ENCODE measurements at places on chromosomes 11 and 22. TPM values are rescaled to one million over a fixed set of nuclear protein-coding genes. Genes with fewer than 3 reads are reported as not detected.
A peak's percentile ranks its signal among the peaks of the same experiment; 100 is the strongest.

Gene SLC6A5
- not detected for total RNA-seq

Gene RBFOX2
- total RNA-seq, result 269 TPM

GRCh38 chr22:45210991-45211390 is 29.7 kb downstream of the KIAA0930 start:
- peak; percentile 77 for DNase-seq

- peak; percentile 53 for DNase-seq
Measured at GRCh38 chr22:47673557-47673956, 911.1 kb downstream of the TBC1D22A start.

DNA sequence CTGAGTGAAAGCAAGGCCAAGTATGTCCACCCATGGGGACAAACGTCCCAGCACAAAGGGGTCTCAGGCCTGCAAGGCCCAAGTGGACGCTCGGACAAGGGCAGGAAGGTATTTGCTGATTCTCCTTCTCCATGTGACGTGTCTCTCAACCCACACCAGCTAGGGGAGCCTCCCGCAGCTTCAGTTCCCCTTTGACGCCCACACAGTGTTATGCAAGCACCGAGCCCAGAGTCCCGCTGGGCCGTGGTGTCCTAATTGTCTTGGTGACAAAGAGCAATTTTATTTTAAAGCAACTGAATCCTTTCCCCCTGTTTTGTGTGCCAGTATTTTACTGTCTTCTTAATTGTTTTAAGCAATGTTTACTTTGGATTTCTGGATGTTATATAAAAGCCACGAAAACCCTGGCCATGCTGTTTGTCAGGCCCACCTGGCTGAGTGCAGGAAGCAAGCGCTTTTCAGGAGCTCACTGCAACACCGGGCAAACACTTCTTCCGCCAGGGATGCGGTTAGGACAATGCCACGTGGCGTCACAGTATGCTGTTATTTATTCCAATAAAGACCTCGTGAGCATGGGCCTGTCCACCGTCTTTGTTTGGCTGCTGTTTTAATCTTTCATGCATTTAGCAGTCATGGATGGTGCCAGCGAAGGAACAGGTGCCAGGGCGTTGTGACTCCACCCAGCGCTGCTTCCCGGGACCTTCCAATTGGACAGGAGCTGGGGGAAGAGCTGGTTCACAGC is 8.2 kb upstream of the PARVG start:
- DNase-seq, result peak; percentile 56

GRCh38 chr11:86955361-86956120 is at the start of gene FZD4:
TSS of gene FZD4 (minus strand) at chr11:86955395. CDS start at chr11:86955085, 310 bp downstream.
- peak; percentile 97 for DNase-seq

GRCh38 chr22:37340331-37341262 is 58.3 kb downstream of the CYTH4 start:
- DNase-seq, result no peak
